Posterior vena cava (tissue), 2 donors: ENCODE measurements at places on chromosomes 7 and 10. TPM values are rescaled to one million over a fixed set of nuclear protein-coding genes. Genes with fewer than 3 reads are reported as not detected.

Gene KCND2
- total RNA-seq = 7.0 TPM

Gene FGL2
- 31.9 TPM for total RNA-seq

- no peak for DNase-seq
These were observed 171.9 kb downstream of the FGFR2 start for GRCh38 chr10:121426307-121426706.

- DNase-seq = no peak
These were observed 344.9 kb upstream of the MKI67 start for GRCh38 chr10:128471151-128471550.

GRCh38 chr7:34454381-34454780 lies 203.6 kb upstream of the NPSR1 start:
- DNase-seq = no peak

- DNase-seq = peak; percentile 89
These were observed 57.4 kb downstream of the CHST15 start for GRCh38 chr10:124035928-124036558.

DNA sequence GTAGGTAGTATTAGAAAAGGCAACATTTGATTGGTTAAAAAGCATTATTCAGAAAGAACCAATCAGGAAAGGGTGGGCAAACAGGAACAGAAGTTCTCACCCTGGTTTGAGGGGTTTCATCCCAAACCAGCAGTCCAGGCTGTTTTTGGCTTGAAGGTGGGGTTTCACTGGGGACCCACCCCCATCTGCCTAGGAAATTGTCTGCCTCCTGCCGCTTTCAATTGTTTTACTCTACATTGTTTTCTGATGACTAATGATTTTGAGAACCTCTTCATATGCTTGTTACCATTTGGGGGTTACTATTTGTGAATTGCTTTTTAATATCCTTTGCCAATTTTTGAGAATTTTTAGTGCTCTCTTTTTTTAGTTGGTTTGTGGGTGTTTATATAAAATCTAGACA lies 3.3 kb upstream of the PCBD1 start:
- no peak for DNase-seq

GRCh38 chr7:26379711-26380110 lies 88.0 kb downstream of the SNX10 start:
- DNase-seq = no peak

GRCh38 chr7:32034052-32034451 lies 36.2 kb downstream of the PDE1C start:
- DNase-seq = no peak

DNA sequence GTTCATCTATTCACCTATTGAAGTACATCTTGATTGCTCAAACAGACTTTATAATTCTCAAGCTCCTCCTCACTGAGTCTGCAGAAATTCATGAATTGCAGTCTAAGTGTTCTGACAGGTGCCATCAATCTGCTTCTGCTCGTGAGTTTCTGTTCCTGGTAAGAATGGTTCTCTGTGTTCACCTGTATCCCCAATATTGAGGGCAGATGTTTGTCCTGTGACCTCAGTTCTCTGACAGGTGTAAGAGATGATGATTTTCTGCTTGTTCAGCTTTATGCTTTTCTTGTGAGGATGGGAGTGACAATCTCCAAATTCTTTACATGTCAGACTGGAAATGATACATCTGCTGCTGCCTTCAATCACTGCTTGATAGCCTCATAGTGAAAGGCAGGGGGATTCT lies 736.9 kb upstream of the COBL start:
- no peak for DNase-seq

GRCh38 chr7:46970131-46970430 lies 611.8 kb downstream of the TNS3 start:
- no peak for DNase-seq

- no peak for DNase-seq
These were observed 43.0 kb downstream of the SRPK2 start for GRCh38 chr7:105345725-105346124.
